Activated CD4-positive, alpha-beta T cell treated with anti-CD3 and anti-CD28 coated beads for 4 hours (primary cell): ENCODE measurements at places on chromosomes 13 and 19.

DNA sequence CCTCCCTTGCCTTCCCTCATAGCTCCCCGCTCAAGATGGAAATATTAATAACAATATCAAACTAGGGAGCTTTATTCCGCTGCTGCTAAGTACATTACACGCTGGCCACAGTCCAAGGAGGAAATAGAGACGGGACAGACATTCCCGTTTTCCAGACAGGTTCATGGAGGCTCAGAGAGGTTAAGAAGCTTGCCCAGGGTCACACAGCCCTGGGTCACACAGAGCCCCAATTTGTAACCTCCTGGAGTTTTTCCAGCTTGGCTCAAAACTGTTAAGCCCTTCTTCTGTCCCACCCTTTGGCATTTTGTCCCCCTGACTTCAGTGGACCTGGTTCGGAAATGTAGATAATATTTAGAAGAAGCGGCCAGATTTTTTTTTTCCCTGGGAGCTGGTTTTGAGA, 2.0 kb downstream of the BICRA start:
- no peak for DNase-seq

- no peak for DNase-seq
Observed at GRCh38 chr13:113657851-113658741, at the start of gene ATP4B. ATP4B (minus strand) TSS chr13:113658198; CDS start chr13:113658144, 54 bp downstream.

GRCh38 chr19:10085641-10086590, at the start of gene SHFL:
SHFL (plus strand) TSS chr19:10086317; CDS start chr19:10086428, 111 bp downstream.
- peak; percentile 82 for DNase-seq

GRCh38 chr19:35785339-35785627, 9.9 kb downstream of the ARHGAP33 start:
- DNase-seq, result no peak

DNA sequence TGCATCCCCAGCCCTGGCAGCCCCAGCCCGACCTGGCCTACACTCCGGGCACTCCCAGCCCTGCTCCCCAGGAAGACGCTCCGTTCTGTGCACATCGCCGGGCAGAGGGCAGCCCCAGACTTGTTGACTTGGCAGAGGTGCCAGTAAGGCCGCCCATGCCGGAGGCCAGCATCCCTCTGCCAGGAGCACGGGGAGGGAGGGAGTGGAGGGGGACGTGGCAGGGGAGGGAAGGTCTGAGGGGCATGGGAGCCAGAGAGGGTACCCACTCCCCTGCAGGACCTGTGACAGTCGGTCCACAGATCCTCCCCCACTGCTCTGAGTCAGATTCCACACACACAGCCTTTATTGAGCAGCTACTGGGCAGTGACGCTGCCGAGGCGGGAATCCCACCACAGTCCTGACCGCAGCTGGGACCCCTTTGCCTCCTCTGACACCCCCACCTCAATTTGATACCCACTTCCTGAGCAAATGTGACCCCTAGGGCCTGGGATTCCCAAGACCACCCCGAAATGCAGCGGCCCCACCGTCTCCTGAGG, 1.9 kb upstream of the NKPD1 start:
- no peak for DNase-seq

GRCh38 chr13:60078226-60078625, 85.5 kb downstream of the DIAPH3 start:
- DNase-seq, result no peak

- no peak for DNase-seq
Observed at GRCh38 chr19:483332-484072, 12.8 kb upstream of the MADCAM1 start.

DNA sequence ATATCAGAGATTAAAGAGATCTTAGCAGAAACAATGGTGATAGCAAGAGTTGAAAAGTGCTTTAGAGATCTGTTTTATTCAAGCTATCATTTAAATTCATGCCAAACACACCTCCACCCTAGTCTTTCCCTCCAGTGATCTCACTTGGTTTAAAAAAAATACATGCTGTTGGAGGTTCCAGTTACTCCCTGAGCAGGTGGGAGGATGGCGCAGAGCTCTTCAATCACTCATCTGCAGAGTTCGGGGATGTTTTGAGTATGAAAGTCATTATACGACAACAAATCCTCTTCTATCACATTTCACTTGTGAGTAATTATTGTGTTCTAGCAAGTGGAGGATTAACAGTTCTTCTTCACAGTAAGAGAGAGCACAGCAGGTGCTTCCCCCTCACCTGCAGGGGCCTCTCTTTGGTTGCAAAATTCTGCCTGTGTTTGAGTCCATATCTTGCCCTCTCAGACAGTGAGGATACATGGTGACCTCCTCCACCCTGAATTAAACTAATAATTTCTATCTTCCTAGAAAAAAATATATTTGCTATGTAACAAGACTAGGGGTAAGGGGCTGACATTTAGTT, 376.7 kb downstream of the LIG4 start:
- no peak for DNase-seq

- DNase-seq, result no peak
Observed at GRCh38 chr19:1465191-1466016, 13.6 kb downstream of the C19orf25 start.

- DNase-seq, result no peak
Observed at GRCh38 chr13:31250435-31250834, 50.7 kb downstream of the B3GLCT start.

- DNase-seq, result no peak
Observed at GRCh38 chr13:46565808-46566750, 13.1 kb downstream of the LRCH1 start.

DNA sequence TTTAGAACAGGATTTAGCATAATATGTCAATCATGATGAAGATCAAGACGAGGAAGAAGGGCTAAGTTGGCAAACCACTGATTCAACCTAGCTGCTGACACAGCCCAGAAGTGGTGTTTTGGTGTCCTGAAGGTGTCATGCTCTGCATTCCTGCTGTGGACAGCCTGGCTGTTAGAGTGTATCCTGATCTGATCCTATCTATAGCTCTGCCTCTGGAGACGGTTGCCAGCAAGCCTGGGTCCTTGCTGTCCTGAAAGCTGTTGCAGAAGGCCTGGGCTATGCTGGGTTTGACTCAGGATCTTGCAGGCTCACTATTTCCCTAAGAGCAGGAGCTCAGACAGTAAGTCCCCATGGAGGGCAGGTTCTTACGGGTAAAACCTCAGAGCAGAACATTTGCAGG, 416.4 kb downstream of the TSHZ3 start:
- no peak for DNase-seq

GRCh38 chr13:106609116-106609515, 41.2 kb upstream of the ARGLU1 start:
- no peak for DNase-seq

- no peak for DNase-seq
Observed at GRCh38 chr13:97459215-97459777, 25.3 kb downstream of the RAP2A start.

GRCh38 chr13:19329365-19329764, 147.7 kb upstream of the TUBA3C start:
- DNase-seq, result no peak

DNA sequence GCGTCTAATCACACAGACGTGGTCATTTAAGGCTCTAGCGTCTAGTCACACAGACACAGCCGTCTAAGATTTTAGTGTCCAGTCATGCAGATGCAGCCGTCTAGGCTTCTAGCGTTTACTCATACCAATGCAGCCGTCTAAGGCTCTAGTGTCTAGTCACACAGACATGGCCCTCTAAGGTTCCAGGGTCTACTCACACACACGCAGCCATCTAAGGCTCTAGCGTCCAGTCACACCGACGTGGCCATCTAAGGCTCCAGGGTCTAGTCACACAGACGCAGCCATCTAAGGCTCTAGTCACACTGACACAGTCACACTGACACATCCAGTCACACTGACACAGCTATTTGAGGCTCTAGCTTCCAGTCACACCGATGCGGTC, 55.7 kb downstream of the KLF2 start:
- no peak for DNase-seq
